HepG2 (cell line): ENCODE measurements at places on chromosomes 1 and 21. TPM values are rescaled to one million over a fixed set of nuclear protein-coding genes. Genes with fewer than 3 reads are reported as not detected.

Gene SPATA45
- 0.64 and 0.86 TPM in 2 replicates for total RNA-seq

Gene NPR1
- not detected in 2 replicates for total RNA-seq

Gene TNFRSF4
- not detected in 2 replicates for total RNA-seq

Gene TATDN3
- 8.6 and 10.7 TPM in 2 replicates for total RNA-seq

Gene TRIM45
- total RNA-seq, result 1.5 and 1.9 TPM in 2 replicates

Gene PPM1J
- total RNA-seq, result 0.07 TPM in 1 of 2 replicates, not detected in the other

Gene C1QC
- total RNA-seq, result not detected in 2 replicates

Gene FAM3B
- total RNA-seq, result 41.9 and 62.0 TPM in 2 replicates

Gene HHAT
- total RNA-seq, result 2.9 and 4.9 TPM in 2 replicates

Gene LEFTY1
- total RNA-seq, result 0.29 TPM in 1 of 2 replicates, not detected in the other

Gene KCNQ4
- 0.02 TPM in 1 of 2 replicates, not detected in the other for total RNA-seq

Gene NECTIN4
- 12.3 and 12.4 TPM in 2 replicates for total RNA-seq

Gene SPEN
- 14.0 and 25.1 TPM in 2 replicates for total RNA-seq

Gene TNFSF4
- 2.4 and 3.2 TPM in 2 replicates for total RNA-seq

Gene ICOSLG
- 0.45 and 0.51 TPM in 2 replicates for total RNA-seq

Gene SERTAD4
- not detected in 2 replicates for total RNA-seq

Gene SUSD4
- not detected in 2 replicates for total RNA-seq

Gene OR2T8
- total RNA-seq, result not detected in 2 replicates

Gene CFAP45
- not detected in 2 replicates for total RNA-seq

Gene SELENON
- 3.4 and 3.8 TPM in 2 replicates for total RNA-seq

Gene LCE2A
- not detected in 2 replicates for total RNA-seq

Gene RIIAD1
- not detected in 2 replicates for total RNA-seq

Gene KANK4
- total RNA-seq, result 25.7 and 28.8 TPM in 2 replicates

Gene SLC5A3
- total RNA-seq, result 10.1 and 11.2 TPM in 2 replicates

Gene MSH4
- total RNA-seq, result 0.09 TPM in 1 of 2 replicates, not detected in the other

Gene DIO1
- 31.1 and 45.6 TPM in 2 replicates for total RNA-seq

Gene LCE2B
- not detected in 2 replicates for total RNA-seq

Gene RNU1-1
- 859 and 11,018 TPM in 2 replicates for total RNA-seq

Gene KRTAP19-1
- total RNA-seq, result not detected in 2 replicates

Gene GPR52
- 1.5 TPM in 1 of 2 replicates, not detected in the other for total RNA-seq

Gene LMX1A
- 0.07 TPM in 1 of 2 replicates, not detected in the other for total RNA-seq

Gene DHRS3
- 30.5 and 48.5 TPM in 2 replicates for total RNA-seq

Gene PERM1
- total RNA-seq, result 0.04 TPM in 1 of 2 replicates, not detected in the other

Gene SLC41A1
- 1.3 and 2.2 TPM in 2 replicates for total RNA-seq

Gene TNFRSF9
- 0.07 TPM in 2 replicates for total RNA-seq

Gene TDRD10
- not detected in 2 replicates for total RNA-seq

Gene FAM43B
- 3.2 and 3.7 TPM in 2 replicates for total RNA-seq

Gene BRINP3
- not detected in 2 replicates for total RNA-seq

Gene VAMP3
- 75.3 and 102 TPM in 2 replicates for total RNA-seq

Gene SPRR1B
- not detected in 2 replicates for total RNA-seq

Gene ASAP3
- total RNA-seq, result 28.6 and 37.0 TPM in 2 replicates

Gene OLIG2
- not detected in 2 replicates for total RNA-seq

Gene CENPF
- 84.9 and 128 TPM in 2 replicates for total RNA-seq

Gene PYGO2
- 20.3 and 21.3 TPM in 2 replicates for total RNA-seq

Gene FAM72D
- 3.7 and 5.2 TPM in 2 replicates for total RNA-seq

Gene MAP3K21
- total RNA-seq, result not detected in 2 replicates

Gene KCNJ15
- not detected in 2 replicates for total RNA-seq

Gene ZMYND12
- total RNA-seq, result 0.13 TPM in 1 of 2 replicates, not detected in the other

Gene CR1
- total RNA-seq, result not detected in 2 replicates

Gene KCNA3
- not detected in 2 replicates for total RNA-seq

Gene RAP1A
- 19.0 and 28.6 TPM in 2 replicates for total RNA-seq

Gene C1orf116
- 0.95 and 1.1 TPM in 2 replicates for total RNA-seq
